ENCODE measurements at places on chromosomes 2 and 18.

DNA sequence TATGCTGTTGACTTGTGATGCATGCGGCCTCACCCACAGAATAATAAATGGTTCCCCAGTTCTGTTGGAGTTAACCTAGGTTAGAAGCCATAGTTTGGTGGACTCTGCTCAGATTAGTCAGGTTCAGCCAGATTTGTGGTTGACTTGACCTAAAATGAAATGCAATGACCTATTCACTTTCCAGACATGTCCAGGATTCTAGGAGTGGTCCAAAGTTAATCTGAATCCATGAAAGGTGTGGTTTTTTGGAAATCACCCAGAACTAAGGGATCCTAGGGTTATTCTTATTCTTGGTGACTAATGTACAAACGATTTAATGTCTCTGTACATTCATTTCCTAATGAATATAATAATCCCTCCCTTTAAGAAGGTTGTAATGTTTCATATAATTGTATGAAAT, 88.9 kb upstream of the RBBP8 start:
- DNase-seq: no peak

GRCh38 chr2:68975844-68976243, 1.4 kb downstream of the GKN1 start:
- no peak for DNase-seq

GRCh38 chr18:50113726-50114125, 81.2 kb downstream of the MYO5B start:
- DNase-seq: no peak

DNA sequence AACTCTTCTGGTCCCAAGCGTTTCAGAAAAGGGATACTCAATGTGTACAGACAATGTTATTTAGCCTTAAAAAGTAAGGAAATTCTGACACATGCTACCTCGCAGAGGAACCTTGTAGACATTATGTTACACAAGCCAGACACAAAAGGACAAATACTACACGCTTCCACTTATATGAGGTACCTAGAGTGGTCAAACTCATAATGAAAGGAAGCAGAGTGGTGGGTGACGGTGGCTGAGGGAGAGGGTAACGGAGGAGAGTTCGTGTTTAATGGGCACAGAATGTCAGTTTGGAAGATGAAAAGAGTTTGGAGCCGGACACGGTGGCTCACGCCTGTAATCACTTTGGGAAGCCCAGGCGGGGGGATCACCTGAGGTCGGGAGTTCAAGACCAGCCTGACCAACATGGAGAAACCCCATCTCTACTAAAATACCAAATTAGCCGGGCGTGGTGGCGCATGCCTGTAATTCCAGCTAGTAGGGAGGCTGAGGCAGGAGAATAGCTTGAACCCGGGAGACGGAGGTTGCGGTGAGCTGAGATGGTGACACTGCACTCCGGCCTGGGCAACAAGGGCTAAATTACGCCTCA, 1.4 kb downstream of the MCM6 start:
- DNase-seq: no peak

DNA sequence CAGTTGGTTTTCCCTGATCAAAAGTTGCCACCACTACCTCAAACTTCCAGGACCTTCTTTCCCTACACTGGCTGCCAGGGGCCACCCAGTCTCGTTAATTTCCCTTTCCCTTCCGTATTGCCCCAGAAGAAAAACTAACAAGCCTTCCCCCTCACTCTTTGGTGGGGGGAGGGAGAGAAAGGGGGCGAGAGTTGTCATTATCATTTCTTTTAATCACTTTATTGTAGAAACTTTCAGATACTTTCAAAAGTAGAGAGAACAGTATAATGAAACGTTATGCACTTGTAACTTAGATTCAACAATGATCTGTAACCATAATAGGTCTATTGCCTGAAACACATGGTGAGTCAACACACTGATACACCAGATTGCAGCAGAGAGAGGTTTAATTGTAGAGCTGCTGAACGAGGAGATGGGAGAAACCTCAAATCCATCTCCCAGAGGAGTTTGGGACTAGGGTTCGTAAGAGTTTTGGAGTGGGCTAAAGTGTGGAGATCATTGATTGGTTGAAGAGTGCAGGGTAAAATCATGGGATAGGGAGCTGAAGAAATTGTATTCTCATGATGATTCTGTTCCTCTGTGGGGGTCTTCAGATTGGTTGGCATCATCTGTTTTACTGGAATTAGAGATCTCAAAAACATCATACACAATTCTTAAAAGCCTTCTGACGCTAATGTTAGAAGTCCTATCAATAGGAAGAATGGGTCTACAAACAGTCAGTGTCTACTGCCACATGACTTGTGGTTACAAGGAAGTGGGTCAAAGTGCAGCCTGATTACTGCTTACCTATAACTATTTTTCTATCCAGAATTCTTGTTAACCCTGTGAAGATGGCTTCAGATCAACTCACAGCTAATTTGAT, 2.6 kb upstream of the RNF149 start:
- DNase-seq: no peak

Data from left cardiac atrium (tissue), 4 donors.